Left lobe of liver (tissue), 2 donors: ENCODE measurements at places on chromosomes 4 and X.

DNA sequence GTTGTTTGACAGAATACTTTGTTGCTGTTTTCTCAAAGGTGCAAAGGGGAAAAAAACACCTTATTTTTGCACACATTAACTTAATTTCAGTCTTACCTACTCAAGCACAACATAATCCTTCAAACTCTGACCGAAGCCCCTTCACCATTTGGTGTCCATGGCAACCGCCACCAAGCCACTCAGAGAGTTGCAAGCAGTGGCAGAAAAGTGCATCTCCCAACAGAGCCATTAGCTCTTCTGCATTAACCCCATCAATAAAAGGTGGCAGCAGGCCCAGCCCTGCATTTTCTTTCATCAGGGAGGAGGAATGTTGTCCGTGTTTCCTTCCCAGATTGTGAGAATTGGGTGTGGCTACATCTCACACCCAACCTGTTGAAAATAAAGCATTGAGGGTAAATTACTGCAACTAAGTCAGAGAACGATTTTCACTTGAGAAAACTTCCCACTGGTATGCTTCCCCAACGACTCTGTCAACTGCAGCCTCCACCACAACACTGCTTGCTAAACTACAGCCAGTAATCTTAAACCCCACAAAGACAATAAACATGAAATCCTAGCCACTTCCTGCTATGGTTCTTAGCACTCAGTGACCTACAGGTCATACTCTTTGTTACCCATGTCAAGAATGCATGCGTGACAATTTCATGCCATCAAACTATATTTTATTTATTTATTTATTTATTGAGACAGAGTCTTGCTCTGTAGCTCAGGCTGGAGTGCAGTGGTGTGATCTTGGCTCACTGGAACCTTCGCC lies 154.0 kb downstream of the GRIA3 start:
- DNase-seq = no peak

DNA sequence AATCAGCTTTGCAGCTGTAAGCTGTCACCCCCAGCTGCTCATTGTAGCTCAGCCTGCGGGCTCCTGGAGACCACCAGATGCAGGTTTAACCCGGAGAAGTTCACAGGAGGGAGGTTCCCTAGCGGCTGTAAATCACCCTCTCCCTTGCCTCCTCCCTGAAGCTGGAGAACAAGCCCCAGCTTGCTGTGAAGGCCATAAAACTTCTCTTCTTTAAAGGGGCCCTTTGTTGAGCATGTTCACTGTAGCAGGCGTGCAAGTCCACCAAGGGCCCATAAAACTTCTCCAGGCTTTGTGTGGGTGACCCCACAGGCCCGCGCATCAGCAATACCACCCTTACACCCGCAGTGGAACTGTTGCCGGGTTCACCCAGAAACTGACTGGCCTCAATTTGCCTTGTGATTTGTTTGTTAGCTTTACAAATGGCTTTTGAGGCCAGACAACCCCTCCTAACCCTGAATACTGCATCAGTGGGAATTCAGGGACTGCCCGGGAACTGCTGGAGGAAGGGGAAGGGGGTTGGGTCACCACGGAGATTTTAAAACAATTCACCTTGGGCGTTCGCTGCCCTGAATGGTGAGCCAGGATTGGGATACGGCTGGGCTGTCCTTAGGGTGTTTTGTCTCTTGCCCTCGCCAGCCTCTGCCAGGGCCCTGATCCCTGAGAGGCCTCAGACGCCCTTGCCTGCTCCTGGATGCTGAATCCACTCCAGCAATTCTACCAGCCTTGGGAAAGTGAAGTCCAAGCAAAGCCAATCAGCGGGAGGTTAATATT lies 49.5 kb upstream of the ATP6AP2 start:
- no peak for DNase-seq

DNA sequence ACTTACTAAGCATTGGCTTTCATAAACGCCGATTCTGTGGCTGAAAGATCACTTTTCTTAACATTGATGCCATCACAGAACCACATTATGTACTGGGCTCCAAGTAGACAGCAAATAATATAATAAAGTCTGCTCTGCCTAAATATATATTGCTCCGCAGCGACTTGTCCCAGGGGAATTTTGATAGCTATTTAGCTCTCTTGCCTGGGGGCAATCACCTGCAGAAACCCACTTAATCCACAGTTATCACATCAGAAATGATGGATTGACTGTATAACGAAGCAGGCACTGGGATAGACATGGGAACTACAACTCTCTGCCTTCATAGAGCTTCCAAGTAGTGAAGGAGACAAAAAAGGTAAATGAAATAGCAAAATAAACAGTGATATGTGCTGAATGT lies 48.0 kb upstream of the MYOZ2 start:
- DNase-seq = no peak

GRCh38 chrX:54042609-54043021 lies 1.7 kb downstream of the PHF8 start:
- DNase-seq = peak; percentile 53

DNA sequence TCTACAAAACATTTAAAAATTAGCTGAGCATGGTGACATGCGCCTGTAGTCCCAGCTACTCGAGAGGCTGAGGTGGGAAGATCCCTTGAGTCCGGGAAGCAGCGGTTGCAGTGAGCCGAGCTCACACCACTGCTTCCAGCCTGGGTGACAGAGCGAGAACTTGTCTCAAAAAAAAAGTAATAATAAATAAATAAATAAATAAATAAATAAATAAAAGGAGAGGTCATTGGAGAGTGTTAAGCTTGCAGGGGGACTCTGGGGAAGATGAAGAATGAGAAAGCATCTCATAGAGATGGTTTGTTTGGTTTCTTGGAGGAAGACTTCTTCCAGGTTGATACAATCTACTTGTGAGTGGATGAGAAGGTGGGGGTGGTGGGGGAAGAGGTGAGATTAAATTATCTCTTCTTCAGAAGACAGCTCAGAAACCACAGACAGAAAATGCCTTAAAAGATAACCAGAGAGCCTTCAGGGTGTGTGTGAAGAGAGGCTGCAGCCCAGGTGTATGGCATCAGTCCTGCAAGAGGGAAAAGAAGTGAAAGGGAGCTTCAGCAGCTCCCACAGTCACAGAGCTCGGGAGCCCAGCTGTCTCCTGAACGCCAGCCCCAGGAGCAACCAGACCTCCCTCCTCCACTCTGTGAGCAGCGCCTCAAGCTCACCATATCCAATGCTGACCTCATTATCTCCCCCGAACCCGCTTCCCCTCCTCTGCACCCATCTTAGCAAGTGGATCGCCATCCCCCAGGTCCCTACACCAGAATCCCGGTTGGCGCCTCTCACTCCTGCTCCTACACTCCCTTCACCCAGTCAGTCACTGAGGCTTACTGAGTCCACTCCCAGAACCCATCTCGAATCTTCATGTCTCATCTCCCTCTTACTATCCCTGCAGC lies 48.2 kb downstream of the RBM47 start:
- no peak for DNase-seq

- no peak for DNase-seq
These were observed 141.8 kb downstream of the SMIM20 start for GRCh38 chr4:26055855-26056254.

GRCh38 chrX:119240356-119240755 lies 4.3 kb downstream of the PGRMC1 start:
- no peak for DNase-seq

DNA sequence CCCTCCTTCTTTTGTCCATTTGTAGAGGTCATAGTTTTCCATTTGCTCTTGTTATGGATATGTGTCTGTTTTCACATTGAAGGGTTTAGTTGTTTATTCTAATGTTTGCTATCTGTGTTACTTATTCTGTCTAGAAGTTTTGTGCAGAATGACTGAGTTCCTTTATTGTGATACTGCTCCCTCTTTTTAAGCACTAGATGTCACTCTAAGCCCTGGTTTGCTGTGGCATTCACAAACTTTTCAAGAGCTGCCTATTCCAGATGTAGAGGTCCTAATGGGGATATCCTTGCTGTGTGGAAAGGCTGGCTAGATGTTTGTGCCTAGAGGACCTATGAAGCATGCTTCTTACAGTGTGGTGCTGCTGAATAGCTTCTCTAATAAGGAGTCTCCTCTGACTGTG lies 338.6 kb downstream of the SPIN4 start:
- no peak for DNase-seq

- no peak for DNase-seq
These were observed 752 bp upstream of the FGF5 start for GRCh38 chr4:80265571-80266252.

DNA sequence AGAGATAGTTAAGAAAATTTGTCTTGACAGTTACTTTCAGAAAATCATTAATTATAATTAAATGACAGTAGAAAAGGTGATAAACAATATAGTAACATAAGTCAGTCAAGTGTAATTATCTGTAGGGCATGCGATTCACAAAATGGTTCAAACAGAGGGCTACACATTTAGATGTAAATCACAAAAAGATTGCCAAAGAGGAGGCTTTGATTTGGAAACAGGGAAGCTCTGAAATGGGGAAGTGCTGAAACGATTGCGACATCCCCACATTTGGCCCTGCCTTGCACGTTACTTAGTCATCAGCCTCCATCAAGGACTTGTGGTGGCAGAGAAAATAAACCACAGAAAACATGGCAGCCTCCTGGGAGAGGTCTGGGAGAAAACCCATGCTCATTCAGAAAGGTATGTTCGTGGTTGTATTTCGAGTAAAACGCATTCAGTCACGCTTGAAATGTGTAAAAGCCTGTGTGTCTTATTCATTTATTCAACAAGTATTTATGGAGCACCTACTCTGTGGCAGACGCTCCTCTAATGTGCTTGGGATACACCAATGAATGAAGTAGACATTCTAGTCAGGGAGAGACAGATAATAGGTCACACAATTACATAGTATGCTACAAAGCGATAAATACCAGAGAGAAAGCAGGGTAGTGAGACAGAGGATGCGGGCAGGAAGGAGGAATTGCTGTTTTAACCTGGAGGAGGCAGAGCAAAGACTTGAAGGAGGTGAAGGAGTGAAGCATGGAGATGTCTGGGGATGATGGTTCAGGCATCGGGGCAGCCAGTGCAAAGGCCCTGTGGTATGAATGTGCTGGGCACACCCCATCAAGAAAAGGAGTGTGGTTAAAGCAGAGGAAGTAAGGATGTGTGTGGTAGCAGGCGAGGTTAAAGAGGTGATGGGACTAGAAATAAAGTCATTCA lies 7.8 kb downstream of the RBM47 start:
- DNase-seq = peak; percentile 82

GRCh38 chrX:22025751-22026150 lies 6.4 kb upstream of the PHEX start:
- DNase-seq = no peak

DNA sequence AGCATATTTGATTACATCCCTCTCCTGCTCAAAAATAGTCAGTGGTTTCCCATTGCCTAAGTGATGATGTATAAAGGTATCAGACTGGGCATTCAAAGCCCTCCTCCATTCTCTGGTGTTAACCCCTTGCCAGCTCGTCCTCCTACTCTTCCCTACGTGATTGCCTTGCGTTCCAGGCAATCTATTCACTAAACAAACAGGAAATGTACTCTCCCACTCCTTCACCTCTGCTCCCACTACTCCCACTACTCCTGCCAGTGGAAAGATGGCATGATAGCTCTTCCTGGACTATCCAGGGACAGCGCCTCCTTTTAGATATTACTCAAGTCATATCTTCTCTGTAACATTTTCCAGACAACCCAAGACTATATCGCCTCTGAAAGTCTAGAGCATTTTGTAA lies 5.8 kb downstream of the DGAT2L6 start:
- no peak for DNase-seq

DNA sequence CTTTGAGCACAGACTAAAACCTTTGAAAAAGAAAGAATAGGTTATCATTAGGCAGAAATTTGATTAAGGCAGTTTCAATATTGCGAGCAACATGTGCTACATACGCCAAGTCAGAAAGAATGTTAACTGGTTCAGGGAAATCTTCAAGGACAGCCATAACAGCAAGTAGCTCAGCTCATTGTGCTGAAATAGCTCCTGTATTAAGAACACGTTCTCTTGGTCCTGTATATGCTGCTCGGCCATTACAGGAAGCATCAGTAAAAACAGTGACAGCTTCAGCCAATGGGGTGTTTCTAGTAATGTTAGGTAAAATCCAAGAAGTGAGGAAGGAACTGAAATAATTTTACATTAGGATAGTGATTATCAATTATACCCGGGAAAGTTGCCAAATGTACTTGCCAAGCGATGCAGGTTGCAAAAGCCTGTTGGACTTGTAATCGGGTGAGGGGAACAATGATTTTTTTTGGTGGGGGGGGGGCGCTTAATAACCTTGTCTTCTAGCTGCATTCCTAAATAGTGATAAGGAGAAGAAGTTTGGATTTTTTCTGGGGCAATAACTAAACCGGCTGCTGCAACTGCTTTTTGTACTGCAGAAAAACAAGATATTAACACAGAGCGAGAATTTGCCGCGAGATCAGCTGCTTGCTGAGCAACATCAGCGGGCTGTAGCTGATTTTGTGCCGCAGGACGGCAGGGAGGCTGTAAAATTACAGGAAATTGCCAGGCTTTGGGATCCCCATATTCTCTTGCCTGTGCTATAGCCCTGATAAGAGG lies 49.4 kb upstream of the RASSF6 start:
- no peak for DNase-seq

GRCh38 chr4:108047199-108047598 lies 57.5 kb downstream of the HADH start:
- no peak for DNase-seq

DNA sequence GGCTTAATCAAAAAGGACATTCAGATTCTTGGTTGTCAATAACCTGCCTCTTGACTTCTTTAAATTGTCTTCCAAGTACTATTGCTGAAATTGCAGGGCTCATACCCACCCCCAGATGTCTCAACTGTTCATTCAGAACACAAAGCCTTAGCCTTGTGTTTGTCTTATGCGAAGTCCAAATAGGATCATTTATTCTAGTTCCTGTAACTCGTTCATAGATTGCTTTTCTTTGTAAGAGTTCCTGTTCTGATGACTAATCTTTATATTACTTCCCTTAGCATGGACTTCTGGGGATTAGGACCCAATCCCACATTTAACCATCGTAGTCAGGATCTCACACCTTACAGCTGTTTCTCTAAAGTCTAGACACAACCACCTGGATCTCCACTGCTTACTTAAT lies 226.0 kb downstream of the VEGFC start:
- no peak for DNase-seq

DNA sequence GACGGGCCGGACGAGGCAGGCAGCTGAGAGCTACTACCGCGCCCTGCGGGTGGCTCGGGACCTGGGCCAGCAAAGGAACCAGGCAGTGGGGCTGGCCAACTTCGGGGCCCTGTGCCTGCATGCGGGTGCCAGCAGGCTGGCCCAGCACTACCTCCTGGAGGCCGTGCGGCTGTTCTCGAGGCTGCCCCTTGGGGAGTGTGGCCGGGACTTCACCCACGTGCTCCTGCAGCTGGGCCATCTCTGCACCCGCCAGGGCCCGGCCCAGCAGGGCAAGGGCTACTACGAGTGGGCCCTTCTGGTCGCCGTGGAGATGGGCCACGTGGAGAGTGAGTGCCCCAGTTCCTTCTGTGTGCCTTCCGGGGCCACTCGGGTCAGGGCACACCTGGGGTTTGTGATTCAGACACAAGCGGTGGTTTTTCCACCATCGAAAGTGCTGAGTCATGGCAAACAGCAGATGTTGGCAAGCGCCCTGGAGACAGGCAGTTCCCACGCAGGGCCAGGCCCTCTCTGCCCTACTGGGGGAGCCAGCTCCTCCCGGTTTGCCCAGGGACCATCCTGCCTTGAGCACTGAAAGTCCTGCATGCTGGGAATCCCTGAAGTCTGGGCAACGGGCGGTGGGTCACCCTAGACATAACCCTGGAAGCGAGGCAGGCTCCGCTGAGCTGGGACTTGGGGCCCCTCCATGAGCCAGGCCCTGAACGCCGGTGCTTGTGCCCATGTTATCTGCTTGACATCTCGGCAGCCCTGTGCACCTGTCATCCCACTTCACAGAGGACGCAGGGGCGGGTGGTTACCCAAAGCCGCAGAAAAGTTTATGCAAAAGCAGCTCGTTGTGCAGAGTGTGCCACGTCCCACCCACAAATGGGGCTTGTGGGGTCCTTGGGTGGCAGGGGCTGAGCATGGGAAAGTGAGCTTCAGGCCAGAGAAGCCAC lies 29.5 kb downstream of the SH3TC1 start:
- DNase-seq = peak; percentile 97
